CD4-positive, alpha-beta T cell treated with Interleukin-6 at 100 ng/mL for 8 hours (primary cell): ENCODE measurements at places on chromosomes 13 and 19.

GRCh38 chr13:34899888-34900287 lies 42.2 kb upstream of the NBEA start:
- DNase-seq = no peak

GRCh38 chr13:91845612-91846011 lies 447.2 kb downstream of the GPC5 start:
- no peak for DNase-seq

DNA sequence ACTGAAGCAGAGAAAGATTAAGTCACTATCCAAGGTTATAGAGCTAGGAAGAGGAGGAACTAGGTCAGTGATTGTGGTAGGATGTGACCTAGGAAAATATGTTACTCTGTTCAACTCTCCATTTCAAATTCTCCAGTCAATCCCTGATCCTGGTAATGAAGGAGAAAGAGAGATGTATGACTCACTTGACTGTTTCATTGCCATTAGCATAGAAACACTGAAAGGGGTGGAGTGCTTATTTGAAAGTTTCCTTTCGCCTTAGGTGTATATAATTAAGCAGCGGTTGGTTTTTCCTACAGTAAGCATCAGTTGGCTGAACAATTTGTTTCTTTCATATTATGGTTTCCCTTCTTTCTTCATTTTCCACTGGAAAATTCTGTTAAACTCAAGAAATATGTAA lies 198.1 kb upstream of the CSNK1A1L start:
- DNase-seq = no peak

DNA sequence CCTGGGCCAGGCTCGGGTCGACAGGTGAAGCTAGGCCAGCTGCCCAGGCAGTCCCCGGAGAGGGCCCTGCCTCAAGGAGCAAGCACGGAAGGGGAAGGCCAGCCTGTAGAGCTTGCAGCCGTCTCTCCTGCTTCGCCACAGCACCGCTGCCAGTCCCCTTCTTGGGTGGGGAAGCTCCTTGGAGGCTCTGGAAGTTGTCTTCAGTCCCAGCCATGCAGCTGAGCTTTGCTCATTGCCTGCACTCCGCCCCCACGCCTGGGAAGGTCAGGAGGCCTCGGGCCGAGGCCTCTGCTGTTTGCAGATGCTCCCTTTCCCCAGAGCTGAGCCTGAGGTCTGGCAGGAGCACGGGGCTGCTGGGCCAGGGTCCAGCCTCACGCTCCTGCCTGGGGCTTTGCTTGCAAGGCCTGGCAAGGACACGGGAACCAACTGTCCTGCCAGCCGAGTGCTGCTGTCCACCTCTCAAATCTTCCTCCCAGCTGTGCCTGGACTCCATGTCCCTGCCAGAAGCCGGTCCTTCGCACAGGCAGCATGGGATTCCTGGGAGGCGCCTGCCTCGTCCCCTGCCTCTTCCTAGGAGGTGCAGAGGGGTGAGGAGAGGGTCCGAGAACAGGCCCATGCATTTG lies 13.3 kb downstream of the PLEKHF1 start:
- no peak for DNase-seq

DNA sequence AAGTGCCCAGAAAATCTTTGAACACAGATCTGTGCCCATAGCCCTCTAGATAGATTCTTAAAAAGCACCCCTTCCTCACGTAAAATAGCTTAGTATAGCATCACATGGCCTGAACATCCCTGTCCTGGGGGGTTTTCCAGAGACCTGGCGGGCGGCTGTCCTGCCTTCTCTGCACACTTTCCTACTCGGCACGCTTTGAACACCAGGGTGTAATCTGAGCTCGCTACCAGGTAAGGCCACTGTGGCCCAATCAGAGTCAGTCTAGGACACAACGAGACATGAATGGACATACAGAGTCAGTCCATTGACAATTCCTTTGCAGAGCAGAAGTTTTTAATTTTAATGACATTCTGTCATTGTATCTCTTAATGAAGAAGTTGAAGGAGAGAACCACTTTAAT lies 8.1 kb downstream of the CYP2A13 start:
- DNase-seq = no peak

GRCh38 chr19:44892932-44893331 lies 1.9 kb downstream of the TOMM40 start:
- DNase-seq = no peak

GRCh38 chr19:40686882-40687524 lies 3.4 kb downstream of the NUMBL start:
- no peak for DNase-seq

- no peak for DNase-seq
Observed at GRCh38 chr13:99353246-99353600, 46.0 kb upstream of the GPR183 start.

DNA sequence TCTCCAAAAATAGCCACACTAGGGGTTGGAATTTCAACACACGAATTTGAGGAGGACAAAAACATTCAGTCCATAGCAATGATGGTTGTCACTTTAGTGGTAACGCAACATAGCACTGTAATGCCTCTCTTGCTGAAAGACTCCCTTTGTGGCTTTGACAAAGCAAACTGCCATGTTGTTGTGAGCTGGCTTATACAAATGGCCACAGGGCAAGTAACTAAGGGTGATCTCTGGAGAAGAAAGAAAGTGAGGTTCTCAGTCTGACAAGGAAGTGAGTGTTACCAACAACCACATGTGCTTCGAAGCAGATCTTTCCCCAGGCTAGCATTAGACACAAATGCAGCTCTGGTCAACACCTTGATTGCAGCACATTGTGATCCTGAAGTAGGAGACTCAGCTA lies 79.1 kb upstream of the PCDH17 start:
- DNase-seq = no peak
